ENCODE measurements at places on chromosomes 3 and 15. TPM values are rescaled to one million over a fixed set of nuclear protein-coding genes. Genes with fewer than 3 reads are reported as not detected.

Gene RARRES1
- 94.0 TPM for total RNA-seq

- DNase-seq, result no peak
These were observed 83.7 kb upstream of the IL12A start for GRCh38 chr3:159904911-159905310.

- DNase-seq, result no peak
These were observed 544.2 kb downstream of the FOXP1 start for GRCh38 chr3:71039332-71039731.

DNA sequence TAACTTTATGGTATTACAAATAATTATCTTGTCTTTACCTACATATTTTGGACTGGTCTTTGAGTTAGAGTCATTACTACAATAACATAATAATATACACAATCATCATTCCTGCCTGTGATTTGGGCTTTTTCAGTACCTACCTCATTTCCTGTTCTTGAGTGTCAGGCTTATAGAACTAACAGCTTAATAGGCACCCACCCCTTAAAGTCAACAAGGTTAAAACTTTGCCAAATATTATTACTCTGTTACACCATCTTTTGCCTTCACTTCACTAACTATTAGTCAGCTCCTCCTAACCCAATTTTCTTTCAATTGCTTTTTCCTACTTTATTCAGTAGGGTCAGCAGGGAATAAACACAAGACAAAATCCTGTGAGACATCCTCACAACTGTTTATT is 488.7 kb upstream of the AGTR1 start:
- no peak for DNase-seq

DNA sequence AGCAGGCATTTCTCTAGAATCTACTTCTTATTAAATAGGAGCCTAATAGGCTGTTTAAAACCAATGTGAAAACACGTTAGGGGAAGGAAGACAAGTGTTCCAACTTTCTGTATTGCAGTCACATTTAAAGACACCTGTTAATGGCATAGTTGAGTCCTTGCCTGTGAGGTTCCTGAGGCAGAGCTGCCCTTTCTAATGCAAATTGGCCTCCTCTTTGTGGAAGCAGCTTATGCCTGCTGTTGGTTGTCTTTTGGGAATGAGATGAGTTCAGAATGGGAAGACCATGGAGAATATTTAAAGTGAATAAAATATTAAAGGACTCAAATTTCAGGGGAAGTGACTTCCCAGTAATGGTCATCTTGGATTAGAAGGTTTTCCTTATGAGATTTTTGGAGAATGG is 51.2 kb downstream of the NEK11 start:
- DNase-seq, result no peak

DNA sequence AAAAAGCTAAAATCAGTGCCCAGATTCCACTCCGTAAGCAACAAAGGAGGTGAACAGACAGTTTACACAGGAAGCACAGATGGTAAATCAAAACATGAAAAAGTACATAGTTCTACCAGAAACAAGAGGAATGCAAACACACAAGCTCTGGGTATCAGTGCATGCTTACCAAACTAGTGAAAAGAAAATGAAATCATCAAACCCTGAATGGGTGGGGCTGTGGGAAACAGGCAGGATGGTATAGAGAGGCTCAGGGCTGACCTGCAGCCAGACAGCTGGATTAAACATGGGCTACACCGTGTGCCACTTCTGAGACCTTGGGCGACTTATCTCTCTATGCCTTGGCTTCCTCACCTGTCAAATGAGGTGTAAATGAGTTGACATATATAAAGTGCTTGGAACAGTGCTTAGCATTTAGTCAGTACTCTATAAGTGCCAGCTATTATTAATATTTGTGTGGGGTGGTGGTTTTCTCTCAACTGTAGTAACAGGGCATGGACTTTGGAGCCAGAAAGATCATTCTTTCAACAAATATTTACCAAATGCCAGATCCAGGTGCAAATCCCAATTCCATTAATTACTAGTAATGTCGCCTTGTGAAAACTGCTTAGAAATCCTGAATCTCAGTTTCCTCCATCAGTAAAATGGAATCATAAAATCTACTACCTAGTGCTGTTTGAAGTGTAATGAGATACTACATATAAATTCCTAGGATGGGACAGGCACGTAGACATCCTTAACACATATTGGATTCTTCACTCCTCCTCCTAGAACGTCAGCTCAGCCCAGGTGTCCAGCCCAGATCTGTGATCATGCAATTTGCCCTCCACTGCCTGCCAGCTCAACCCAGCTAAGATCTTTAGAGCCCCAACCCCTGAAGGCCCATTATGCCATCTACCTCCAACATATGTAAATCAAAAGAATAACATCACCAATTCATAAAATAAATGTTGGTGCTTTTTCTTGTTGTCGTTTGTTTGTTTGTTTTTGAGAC is 55.5 kb upstream of the SMAD3 start:
- no peak for DNase-seq

GRCh38 chr3:98508582-98508981 is 11.1 kb downstream of the OR5K2 start:
- DNase-seq, result no peak

Gene SPSB4
- 0.57 TPM for total RNA-seq

- DNase-seq, result no peak
These were observed 879.2 kb downstream of the ROBO1 start for GRCh38 chr3:78888635-78889034.

GRCh38 chr3:157300981-157301663 is 135.5 kb upstream of the PTX3 start:
- no peak for DNase-seq

DNA sequence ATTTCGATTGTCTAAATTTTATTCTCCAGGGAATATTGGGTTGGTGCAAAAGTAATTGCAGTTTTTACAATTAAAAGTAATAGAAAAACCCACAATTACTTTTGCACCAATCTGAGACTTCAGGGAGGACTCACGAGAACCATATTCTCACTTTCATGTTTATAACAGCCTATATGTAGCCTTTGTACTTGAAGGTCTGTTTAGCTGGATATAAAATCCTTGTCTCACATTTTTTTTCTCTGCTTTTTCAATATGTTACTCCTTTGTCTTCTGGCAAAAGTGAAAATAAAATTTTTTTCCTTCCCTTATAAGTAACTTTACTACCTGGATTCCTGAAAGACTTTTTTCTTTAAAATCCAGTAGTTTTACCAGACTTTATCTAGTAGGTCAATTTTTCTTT is 9.2 kb downstream of the SIDT1 start:
- no peak for DNase-seq

GRCh38 chr3:186093271-186093900 is 15.5 kb downstream of the ETV5 start:
- DNase-seq, result no peak

Gene MOBP
- 0.16 TPM for total RNA-seq

Gene TLR9
- total RNA-seq, result 0.94 TPM

- DNase-seq, result no peak
These were observed 10.4 kb downstream of the TMEM41A start for GRCh38 chr3:185488465-185488864.

GRCh38 chr15:88649286-88649733 is 10.5 kb downstream of the ISG20 start:
- DNase-seq, result peak; percentile 80

DNA sequence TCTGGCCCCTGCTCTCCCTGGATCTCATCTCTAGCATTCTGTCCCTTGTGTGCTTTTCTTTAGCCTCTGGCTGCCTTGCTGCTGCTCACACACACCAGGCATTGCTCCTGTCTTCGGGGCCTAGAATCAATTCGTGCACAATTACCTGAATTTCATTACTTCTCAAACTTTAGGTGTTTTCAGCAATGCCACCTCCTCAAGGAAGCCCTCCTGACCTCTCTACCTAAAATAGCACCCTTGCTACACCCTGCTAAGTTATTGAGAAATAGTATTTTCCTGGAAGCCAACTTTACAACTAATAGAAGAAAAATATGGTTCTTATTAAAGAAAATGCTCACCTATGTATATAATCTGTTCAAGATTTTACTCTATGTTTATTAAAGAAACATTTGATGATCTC is 40.4 kb downstream of the CP start:
- DNase-seq, result no peak

DNA sequence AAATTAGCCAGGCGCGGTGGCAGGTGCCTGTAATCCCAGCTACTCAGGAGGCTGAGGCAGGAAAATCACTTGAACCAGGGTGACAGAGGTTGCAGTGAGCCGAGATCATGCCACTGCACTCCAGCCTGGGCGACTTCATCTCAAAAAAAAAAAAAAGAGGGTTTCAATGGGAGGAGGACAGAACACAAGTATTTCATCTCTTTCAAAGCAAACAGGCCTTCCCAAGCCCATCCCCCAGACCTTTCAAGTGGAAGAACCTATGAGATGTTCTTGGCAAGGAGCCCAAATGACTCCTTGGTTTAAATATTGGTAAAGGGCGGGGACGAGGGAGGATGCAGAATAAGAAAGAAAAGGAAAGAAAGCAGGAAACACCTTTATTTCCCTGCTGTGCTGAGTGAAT is 62.2 kb upstream of the MCF2L2 start:
- DNase-seq, result no peak

DNA sequence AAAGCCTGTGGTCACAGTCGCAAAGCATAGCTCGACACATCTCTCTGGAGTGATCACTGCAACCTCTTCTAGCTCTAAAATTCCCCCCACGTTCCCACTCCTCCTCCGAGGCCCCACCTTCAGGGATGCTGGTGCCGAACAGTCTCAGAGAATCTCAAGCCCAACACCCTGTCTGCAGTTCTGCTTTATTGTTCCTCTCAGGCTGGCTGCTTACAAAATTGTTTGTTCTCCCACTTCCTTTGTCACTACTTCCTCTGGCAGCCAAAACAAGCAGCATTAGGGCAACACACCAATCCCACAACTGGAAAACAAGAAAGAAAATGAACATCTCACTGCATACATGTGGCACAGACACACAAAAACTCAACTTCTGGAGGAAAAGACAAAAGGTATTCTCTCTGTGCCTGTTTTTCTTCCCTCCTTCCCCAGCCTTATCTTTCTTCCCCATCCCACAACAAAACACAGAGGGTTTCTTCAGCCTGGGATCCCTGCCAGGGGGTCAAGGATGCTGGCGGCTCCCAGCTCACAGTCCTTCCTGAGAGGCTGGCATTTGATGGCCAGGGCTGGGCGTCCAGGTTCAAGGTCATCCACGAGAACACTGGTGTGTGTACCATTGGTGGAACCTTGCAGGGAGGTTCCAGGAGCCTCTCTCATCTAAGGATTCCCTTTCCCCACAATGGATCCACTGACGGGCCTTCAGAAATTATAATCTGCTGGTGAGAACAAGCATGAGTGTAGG is 108.4 kb downstream of the TMCO5A start:
- no peak for DNase-seq

GRCh38 chr3:80655216-80655615 is 887.4 kb upstream of the ROBO1 start:
- DNase-seq, result no peak

DNA sequence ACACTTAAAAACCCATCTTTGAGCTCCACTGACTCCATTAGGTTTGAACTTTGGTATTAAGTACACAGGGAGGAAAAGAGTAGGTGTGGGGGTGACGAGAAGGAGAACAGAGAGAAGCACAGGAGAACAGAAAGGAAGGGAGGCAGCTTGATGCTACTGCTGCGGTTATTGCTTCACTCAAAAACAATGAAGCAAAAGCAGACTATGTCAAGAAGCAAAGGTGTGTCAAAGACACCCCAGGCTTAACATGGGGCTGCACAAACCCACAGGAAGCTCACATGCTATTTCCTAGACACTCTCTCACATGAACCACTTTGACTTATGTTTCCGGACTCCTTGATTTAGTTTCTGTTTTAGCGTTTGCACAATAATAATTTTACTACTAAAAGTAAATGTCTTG is 961.0 kb upstream of the CFAP20DC start:
- DNase-seq, result no peak

DNA sequence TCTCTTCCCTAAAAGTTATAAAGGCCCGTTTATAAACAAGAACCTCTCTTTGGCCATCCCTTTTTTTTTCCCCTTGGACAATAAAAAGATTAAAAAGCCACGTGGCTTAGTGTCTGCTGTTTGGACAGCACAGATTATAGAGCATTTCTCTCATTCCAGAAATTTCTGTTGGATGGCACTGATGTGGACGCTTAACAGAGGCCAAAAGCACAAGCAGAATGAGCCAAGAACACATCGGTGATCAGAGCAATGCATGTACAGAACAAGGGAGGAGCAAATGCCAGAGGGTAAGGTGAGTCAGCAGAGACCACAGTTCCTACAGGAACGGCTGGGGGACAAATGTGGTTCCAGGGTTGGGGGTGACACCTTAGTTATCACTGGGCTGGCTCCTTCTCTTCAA is 30.3 kb upstream of the CTNNB1 start:
- no peak for DNase-seq

Gene PATL2
- total RNA-seq, result 2.1 TPM

DNA sequence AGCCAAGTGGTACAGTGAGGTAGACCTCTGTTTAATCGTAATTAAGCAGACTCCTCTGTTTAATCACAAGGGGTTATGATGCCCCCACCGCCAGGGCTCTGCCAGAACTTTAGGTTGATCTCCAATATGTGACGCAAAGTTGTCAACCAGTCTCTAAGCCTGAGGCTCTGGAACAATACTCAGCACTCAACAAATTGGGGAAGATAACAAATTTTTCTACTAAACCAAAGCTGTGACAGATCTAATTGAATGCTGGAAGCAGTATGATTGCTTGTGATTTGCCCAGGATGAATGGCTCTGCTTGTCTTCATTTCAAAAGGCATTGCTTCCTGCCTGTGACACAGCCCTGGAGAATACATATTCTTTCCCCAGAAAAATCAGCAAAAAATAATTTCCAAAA is 57.1 kb downstream of the SNTN start:
- DNase-seq, result no peak

Gene GABRR3
- total RNA-seq, result not detected

- no peak for DNase-seq
These were observed 5.7 kb upstream of the EXOG start for GRCh38 chr3:38490281-38491030.

Gene KIF15
- total RNA-seq, result 0.72 TPM
